GM04503 (cell line): ENCODE measurements at places on chromosomes 3 and 15.

DNA sequence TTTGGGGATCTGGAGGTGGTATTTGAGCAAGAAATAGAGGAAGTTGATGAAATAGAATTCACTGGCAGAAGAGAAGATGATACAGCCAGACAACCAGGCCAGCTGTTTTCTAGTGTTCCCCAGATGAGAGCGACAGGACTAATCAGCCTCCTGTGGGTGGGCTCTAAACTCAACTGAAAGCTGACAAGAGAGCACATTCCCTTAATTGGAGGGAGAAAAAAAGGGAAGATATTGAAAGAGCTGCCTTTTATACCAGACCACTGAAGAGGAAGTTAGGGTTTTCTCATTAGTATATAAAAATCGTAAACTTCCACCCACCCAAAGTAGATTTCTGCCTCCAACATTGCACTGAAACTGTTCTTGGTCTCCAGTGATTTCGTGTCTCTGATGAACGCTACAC is 6.5 kb upstream of the TM4SF19 start:
- no peak for DNase-seq

GRCh38 chr3:129330409-129330808 is 51.7 kb downstream of the HMCES start:
- no peak for DNase-seq

DNA sequence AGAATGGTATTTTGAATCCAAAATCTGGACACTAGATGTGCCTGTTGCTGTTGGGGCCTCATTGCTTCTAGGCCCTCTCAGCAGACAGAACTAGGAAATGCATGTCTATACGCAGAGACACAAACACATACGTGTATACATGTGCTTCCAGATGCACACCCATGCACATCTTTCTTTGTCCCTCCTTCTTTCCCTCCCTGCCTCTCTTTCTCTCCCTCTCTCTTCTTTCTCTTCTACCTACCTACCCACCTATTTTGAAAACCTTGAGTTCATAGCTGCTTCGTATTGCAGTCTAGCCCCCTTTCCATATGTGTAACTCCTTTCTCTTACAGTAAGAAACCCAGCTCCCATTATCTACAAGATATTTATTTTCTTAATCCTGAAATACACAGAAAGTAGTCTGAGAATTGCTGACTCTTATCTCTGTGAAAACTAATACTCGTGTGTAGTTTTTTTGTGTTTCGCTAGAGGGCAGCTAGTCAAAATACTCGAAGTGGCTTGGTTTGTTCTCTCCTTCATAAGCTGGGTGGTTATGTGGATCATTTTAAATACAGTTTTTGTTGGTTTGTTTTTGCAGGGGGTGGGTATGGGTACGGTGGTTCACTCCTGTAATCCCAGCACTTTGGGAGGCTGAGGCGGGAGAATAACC is 18.5 kb downstream of the RPL32 start:
- DNase-seq: no peak

DNA sequence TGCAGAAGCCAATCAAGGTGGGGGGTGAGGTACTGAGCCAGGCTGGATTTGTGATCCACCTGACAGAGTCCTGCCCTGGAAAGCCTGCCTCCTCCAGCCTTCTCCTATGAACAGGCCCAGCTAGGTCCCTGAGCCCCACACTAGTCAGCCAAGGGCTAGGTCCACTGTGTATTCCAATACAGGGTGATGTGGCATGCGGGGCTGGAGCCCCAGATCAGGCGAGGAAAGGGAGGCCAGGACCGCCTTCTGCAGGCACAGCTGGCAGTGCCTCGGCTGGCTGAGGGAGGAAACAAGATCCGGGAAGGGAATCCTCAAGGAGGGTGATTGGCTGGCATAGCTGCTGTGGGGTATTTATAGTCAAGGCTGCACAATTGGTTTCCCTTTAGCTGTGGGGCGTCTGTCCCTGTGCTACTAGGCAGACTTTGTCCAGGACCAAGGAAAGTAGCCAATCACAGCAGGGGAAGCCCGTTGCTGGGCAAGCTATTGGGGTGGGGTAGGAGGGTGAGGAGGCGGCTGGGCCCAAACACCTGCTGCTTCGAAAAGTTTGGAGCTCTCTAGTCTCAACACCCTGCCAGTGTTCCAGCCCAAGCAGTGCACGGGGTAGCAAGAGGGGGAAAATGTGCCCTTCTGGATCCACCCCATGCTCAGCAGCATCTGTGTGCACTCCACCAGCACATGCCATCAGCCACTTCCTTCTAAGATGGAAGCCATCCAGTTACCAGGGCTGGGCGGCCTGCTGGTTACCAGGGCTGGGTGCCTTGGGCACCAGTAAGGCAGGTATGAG is 5.9 kb downstream of the KY start:
- DNase-seq: no peak

DNA sequence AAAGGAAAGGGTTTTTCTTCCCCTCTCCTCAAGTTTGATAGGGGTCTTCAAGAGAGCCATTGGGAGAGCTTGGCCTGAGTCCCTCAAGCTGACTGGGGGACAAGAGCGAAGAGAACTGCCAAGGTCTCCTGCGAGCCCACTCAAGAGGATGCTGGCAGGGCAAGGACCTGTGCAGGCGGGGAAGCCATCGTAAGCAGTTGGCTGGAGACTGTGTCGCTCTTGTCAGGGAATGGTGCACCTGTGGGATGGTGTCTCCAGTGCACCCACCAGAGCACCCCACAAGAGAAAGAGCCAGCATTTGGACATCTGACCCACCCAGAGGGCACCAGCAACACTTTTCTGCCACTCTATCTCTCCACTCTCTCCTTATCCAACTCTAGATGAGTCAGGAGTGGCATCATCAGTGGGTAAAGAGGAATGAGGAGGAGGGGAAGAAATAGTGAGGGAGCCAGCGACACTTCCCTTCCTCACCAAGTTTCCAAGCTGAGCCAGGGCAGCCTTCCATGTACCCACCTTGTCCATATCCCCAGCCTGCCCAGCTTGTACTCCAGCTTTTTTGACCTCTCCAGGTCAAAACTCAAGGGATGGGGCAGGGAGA is 13.6 kb upstream of the XIRP1 start:
- no peak for DNase-seq

- no peak for DNase-seq
These were observed 648.9 kb upstream of the GBE1 start for GRCh38 chr3:82410366-82410765.

GRCh38 chr15:101179341-101180153 is 72.3 kb downstream of the CHSY1 start:
- peak; percentile 84 for DNase-seq

GRCh38 chr3:10196389-10197052 is 31.8 kb downstream of the IRAK2 start:
- DNase-seq: no peak

DNA sequence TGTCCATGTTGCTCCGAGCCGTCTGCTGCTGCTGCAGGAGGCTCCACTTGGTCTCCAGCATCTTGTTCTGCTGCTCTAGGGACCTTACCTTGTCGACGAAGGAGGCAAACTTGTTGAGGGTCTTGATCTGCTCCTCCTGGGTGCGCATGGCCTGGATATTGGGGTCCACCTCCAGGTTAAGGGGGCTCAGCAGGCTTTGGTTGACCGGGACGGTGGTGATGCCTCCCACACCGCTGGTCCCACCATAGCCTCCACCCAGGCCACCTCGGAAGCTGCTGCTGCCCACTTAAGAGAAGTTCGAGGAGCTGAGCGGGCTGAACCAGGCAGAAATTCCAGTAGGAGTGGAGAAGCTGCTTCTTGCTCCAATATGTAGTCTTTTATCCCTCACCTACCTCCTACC is 180.7 kb upstream of the SYNPR start:
- DNase-seq: no peak
